Brain (organoid and tissue), 16 donors: ENCODE measurements at places on chromosomes 4 and X.

DNA sequence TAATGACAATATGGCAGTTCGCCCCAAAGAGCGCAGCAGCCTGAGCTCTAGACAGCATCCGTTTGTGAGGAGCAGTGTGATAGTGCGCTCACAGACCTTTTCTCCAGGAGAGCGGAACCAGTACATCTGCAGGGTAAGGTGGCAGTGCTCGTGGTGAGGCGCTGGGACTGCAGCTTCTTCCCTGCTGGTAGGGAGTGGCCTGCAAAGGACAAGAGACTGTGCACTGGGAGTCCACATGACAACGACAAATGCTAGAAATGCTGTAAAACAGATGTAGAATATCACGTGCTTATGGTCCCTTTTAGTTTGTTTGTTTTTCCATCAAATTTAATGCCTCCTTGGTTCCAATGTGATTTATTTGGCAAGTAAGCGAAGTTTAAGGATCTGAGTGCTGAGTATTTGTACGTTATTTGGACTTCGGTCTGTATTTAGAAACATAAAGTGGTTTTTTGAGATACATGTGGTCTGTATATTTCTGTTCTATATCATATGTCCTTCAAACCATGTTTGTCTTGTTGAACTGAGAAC, 35.8 kb downstream of the CLDN22 start:
- no peak for DNase-seq

GRCh38 chr4:81038636-81039350, 8.3 kb downstream of the BMP3 start:
- DNase-seq: no peak

DNA sequence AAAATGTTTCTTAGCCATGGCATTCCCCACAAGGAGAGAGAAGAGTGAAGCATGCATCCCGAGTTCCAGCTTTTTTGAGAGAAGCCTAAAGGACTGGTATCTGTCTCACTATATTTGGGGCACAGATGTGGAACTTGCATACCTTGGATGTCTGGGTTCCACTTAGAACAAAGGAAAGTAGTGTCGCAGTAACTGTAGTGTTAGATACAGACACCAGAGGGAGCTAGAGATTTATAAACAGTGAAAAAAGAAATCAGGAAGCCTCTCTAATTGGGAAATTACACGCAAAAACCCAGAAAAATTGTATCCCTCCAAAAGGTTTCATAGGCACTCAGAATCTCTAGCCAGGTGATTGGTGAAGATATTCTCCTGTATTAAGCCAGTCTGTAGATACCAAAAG, 34.4 kb downstream of the AGTR2 start:
- DNase-seq: peak; percentile 20

- DNase-seq: no peak
Observed at GRCh38 chrX:121333942-121334341, 286.5 kb downstream of the GLUD2 start.

- no peak for DNase-seq
Observed at GRCh38 chr4:150283689-150284088, 205.4 kb downstream of the DCLK2 start.

DNA sequence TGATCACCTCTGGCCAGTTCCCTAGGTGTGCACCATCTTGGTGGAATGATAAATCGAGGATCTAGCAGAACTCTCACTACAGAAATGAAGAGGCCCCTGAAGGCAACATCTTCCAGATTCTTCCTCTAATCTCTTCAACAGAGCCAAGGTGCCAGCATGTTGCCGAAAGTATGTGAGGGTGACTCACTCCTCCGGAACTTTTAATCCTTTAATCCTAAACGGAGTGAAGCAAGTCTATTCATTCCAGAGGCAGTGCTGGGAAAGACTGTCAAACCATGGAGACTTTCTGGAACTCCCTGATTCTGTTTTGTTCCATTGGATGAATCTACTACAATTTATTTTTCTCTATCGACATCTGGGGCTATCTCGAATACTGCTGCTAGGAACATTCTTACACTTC, 68.7 kb downstream of the SUPT20HL2 start:
- DNase-seq: no peak
